ENCODE measurements at places on chromosomes 3 and 15.

GRCh38 chr3:57066471-57066870 lies 6.0 kb downstream of the SPATA12 start:
- DNase-seq: no peak

GRCh38 chr15:36358094-36358493 lies 221.3 kb upstream of the CDIN1 start:
- peak; percentile 74 for DNase-seq

DNA sequence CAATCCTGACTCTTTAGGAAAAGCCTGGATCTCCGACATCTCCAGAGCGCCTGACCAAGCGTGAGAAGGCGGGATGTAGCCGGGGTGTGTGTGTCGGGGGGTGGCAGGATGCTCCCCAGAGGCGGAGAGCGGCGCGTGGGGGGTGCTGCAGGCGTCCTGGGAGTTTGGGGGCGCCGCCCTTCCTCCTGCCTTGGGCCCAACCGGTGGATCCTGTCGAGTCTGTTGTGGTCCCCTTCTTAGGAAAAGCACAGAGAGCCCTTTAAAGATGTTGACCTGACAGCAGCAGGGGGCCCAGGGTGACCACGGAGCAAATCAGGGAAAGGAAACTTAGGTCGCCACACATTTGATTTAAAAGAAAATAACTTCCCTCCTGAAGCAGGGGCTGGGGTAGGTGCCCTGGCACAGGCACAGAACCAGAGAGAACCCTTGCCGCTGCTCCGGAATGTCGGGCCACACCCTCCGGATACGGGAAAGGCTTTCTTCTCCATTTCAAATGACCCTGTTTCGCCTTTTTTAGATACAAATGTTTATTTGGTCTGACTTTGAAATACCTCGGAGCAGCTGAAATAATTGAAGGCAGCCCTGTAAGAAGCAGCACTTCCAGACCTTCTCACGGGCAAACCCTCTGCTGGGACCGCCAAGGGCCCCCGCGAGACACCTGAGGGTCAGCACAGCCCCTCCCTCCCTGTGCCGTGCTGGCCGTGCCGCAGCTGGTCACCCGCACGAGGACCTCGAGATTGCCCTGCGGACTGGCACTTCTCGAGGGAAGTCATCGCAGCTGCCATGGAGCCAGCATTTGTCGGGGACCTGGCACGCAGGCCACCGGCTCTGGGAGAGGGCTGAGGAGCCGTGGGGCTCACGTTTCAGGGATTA lies 102.9 kb upstream of the KLF13 start:
- DNase-seq: no peak

DNA sequence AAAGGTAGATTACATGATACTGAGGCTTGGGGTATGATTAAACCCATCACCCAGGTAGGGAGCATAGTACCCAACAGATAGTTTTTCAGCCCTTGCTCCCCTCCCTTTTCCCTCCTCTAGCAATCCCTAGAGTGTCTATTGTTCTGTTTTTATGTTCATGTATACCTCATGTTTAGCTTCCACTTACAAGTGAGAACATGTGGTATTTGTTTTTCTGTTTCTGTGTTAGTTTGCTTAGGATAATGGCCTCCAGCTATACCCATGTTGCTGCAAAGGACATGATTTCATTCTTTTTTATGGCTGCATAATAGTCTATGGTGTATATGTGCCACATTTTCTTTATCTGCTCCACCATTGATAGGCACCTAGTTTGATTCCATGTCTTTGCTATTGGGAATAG lies 82.7 kb downstream of the MYLK start:
- DNase-seq: no peak

- DNase-seq: no peak
Measured at GRCh38 chr3:52140769-52141168, 13.5 kb downstream of the POC1A start.

- no peak for DNase-seq
Measured at GRCh38 chr3:126147932-126148683, 32.3 kb downstream of the ALDH1L1 start.

GRCh38 chr3:98583766-98584165 lies 9.6 kb downstream of the CPOX start:
- no peak for DNase-seq

- no peak for DNase-seq
Measured at GRCh38 chr3:60250206-60250605, 1001.0 kb downstream of the FHIT start.

DNA sequence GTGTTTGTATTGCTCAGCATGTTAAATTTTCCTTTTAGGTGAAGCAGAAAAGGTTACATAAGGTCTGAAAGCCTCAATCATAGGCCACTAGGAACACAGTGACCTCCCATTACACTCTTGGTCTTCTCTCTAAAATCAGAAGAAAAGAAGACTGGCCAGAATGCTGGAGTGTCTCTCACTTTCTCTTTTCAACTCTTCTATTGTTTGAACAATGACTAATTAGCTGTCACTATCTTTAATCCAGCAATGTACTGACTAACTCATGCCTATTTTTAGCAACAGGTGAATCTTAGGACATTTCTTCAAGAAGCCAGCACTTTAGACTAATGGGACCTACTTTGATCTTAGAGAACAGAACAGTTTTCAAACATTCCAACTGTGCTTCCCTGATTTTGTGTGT lies 142.8 kb downstream of the TGFBR2 start:
- DNase-seq: no peak

- no peak for DNase-seq
Measured at GRCh38 chr15:57032338-57032737, 113.9 kb downstream of the TCF12 start.

DNA sequence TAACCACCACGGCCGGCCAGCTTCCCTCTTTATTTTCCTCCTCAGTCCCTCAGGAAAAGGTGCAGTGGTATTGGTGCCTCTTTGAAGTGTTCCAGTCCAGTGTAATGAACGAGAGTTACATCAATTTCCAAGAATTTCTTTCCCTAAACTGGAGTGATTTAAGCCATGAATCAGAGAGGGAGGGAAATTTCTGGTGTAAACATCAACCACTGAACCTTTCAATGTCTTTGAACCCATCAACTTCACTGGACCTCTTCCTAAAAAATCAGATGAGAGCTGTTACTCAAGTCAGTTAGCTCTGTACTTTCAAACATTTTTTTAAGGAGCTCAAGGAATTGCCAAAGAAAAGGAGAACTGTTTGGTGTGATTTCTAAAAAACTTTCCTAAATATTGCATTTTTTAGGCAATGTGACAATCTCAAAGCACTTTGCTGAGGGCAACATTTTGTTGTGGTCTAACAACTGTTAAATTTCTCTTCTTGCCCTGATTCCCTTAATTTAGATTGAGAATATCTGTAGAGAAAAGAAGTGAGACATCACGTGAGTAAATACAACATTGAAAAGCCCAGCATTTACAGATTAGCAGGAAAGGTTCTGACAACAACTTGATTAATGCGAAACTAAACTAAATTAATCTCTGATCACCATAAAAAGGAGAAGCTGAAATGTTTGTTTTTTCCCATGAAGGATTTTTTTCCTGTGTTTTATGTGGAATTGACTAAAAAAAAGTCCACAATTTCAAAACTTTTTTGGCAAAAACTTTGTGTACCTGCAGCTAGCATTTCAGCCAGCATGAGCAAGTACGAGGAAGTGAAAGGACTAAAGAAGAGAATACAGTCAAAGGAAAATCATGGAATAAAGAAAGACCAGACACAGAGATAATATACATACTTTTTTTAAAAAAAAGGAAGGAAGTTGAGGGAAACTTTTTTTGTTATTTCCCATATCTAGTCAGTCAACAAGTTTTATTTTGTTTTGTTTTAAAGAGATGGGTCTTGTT lies 9.1 kb upstream of the DAZL start:
- DNase-seq: no peak

DNA sequence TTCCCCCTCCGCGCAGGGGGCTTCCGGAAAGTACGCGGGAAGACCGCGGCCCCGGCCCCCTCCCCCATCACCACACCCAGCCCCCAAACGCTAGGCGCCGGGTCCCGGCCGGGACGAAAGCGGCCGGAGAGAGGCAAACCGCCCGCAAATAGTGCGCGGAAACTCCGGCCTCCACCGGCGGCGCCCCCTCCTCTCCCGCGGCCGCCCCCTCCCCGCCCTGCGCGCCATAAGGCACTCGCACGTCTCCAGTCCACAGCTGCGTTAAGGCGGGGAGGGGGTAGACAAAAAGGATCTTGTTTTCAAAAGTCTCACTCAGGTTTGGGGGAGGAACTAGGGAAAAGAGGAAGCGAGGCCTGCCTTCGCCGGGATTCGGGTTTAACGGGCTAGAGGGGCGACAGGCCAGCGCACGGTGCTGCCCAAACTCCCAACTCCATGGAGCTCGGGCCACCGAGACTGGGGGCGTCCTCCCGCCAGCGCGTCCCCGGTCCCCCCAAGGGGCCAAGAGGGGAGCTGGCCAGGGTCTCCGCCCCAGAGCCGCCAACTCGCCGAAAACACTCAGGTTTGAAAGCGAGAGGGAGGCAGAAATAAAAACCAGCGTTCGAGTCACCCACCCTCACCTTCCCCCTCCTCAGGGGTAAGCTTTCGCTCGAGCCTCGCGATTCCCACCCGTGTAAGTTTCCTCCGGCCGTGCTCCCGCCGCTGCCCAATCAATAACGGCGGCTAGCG lies 1.8 kb downstream of the ANP32A start:
- DNase-seq: no peak

GRCh38 chr3:175598740-175599139 lies 739.6 kb downstream of the NAALADL2 start:
- no peak for DNase-seq

DNA sequence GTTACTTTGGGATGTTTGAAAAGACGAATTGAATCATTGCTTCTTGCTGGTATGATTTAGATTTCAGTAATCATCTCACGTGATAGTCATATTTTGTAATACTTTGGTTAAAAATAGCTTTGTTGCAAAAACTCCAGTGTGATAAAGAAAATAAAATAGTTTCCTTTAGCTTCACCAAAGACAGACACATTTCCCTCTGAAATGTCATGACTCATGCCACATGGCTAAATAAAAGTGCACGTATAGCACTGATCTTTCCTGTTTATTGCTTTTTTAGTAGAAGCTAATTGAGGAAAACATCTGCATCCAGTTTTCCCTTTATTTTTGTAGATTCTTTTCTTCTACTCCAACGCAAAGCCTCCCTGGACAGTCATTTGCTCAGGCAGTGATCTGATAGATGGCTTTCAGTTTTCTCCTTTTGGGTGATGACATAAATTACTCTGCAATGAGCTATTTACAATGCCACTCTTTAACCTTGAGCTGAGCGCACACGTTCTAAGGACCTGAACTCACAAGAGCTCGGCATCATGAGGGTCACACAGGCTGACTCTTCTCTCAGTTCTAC lies 84.9 kb downstream of the ARNT2 start:
- no peak for DNase-seq

DNA sequence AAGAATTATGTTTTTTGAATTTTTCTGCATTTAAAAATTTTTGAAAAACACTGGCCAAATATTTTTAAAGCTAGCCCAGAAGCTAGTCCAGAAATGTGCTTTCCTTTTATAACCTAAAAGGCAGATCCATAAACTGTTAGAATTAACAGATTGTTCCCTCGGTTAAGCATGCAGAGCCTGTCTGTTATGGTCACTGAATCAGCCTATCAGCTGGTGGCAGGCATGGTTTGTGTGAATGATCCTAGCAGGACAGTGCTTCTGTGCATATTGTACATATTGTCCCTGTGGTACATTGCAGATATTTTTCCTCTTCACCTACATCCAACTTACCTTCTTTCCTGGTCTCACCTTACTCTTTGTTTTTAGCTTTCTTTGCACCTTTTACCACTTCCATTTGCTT lies 53.3 kb downstream of the RARB start:
- DNase-seq: no peak

- peak; percentile 55 for DNase-seq
Measured at GRCh38 chr3:65732051-65732935, 306.4 kb downstream of the MAGI1 start.

GRCh38 chr3:44016818-44017217 lies 224.9 kb upstream of the TOPAZ1 start:
- no peak for DNase-seq

- no peak for DNase-seq
Measured at GRCh38 chr3:46132565-46132964, 75.5 kb downstream of the CCR1 start.

DNA sequence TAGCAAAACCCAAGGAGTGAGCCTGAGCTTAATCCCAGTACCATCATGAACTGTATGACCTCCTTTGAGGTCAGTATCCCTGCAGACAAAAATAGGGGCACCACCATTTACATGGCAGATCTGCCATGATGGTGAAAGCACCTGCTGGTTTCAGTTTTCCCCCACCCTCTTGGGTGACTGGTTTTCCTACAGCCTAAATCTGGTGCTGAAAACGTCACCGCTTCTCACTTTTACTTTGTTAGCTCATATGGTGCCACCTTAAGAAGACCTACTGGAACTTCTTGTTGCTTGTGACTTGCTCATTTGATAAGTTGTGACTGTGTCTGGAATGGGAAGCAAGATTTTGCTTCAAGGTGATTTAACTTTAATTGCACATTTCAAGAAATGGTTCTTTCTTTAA lies 5.1 kb downstream of the PPP1R2 start:
- no peak for DNase-seq

- DNase-seq: no peak
Measured at GRCh38 chr3:111033470-111034050, 38.1 kb upstream of the NECTIN3 start.

DNA sequence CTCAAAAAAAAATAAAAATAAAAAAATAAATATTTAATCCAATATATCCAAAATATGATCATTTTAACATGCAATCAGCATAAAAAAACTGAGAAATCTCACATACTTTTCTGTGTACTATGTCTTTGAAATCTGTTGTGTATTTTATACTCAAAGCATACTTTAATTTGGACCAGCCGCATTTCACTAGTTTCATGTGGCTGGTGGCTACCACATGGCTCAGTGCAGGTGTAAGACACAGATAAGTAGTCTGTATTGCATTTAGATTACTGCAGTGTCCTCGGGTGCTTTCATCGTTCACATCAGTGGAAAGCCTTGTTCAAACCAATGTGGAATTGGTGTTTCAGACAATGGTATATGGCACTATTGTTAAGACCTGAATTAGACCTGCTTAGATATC lies 11.0 kb downstream of the CRTC3 start:
- no peak for DNase-seq

DNA sequence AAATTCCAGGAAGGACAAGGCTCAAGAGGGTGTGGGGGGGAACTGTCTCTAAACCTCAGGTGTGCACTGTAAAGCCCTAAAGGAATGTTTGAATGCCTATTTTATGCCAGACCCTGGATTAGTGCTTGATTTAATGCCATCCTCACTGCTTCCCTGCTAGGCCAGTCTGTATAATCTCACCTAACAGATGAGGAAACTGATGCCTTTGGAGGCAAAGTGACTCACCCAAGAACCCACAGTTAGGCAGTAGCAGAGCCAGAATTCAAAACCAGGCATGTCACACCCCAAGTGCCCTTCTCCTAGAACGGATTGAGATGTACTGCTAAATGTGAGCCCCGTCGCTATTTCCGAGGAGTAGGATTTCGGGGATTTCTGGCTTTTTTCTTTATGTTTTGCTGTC lies 7.8 kb downstream of the CAMK1 start:
- DNase-seq: no peak

Measured in astrocyte of the cerebellum (primary cell).